HFFc6 (cell line): ENCODE measurements at places on chromosomes 13 and 19. TPM values are rescaled to one million over a fixed set of nuclear protein-coding genes. Genes with fewer than 3 reads are reported as not detected.

DNA sequence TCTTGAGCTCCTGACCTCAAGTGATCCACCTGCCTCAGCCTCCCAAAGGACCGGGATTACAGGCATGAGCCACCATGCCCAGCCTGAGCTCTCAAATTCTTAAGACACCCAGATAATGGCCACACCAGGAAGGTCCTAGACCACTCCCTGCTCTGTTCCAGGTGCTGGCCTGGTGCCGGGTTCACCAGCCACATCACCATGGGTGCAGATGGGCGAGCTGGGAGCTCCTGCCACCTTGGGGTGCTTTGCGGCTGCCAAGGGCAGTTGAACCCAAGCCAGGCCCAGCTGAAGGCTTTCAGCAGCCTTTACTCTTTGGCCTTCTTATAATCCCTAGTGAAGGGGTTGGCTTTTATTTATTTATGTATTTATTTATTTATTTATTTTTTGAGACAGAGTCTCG, 4.9 kb downstream of the HPN start:
- DNase-seq = no peak

- DNase-seq = no peak
Observed at GRCh38 chr19:49398931-49399330, 10.9 kb downstream of the KASH5 start.

The ZNF577 gene
- total RNA-seq = 1.7 to 2.0 TPM (median 1.7 TPM) in 3 replicates

The SLITRK6 gene
- 0.89 to 2.0 TPM (median 1.9 TPM) in 3 replicates for total RNA-seq

GRCh38 chr13:43274881-43275280, 251.5 kb downstream of the DNAJC15 start:
- no peak for DNase-seq

GRCh38 chr13:94236872-94237271, 242.6 kb downstream of the DCT start:
- no peak for DNase-seq

GRCh38 chr13:64206430-64207225, 2791.0 kb upstream of the PCDH20 start:
- DNase-seq = no peak

GRCh38 chr13:107548338-107548737, 667.0 kb downstream of the LIG4 start:
- no peak for DNase-seq

The ZNF573 gene
- total RNA-seq = 6.3 and 8.8 TPM in 2 replicates

The PABPC3 gene
- total RNA-seq = 0.31 to 0.38 TPM (median 0.38 TPM) in 3 replicates

GRCh38 chr13:80340651-80341100, 250 bp downstream of the SPRY2 start:
- peak; percentile 61 for DNase-seq

GRCh38 chr19:10338940-10339339, 484 bp downstream of the ICAM3 start:
- no peak for DNase-seq

DNA sequence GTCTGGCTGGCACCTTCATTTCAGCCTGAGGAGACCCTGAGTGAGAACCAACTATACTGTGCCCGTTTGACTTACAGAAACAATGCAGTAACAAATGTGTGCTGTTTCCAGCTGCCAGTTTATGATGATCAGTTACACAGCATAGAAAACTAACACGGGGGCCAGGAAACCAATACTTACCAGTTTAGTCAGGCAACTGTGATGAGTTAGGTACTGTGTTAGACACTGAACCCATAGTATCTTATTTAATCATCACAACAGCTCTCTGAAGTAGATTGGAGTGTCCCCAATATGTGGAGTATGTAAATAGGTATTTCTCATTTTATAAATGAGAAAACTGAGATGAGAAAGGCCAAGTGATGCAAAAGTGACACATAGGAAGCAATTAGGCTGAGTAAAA, 620.9 kb upstream of the KLF12 start:
- DNase-seq = no peak

The FGF22 gene
- 0.17 TPM in 1 of 2 replicates, not detected in the other for total RNA-seq

The ZNF492 gene
- total RNA-seq = 0.08 to 0.09 TPM in 2 of 3 replicates, not detected in the other

DNA sequence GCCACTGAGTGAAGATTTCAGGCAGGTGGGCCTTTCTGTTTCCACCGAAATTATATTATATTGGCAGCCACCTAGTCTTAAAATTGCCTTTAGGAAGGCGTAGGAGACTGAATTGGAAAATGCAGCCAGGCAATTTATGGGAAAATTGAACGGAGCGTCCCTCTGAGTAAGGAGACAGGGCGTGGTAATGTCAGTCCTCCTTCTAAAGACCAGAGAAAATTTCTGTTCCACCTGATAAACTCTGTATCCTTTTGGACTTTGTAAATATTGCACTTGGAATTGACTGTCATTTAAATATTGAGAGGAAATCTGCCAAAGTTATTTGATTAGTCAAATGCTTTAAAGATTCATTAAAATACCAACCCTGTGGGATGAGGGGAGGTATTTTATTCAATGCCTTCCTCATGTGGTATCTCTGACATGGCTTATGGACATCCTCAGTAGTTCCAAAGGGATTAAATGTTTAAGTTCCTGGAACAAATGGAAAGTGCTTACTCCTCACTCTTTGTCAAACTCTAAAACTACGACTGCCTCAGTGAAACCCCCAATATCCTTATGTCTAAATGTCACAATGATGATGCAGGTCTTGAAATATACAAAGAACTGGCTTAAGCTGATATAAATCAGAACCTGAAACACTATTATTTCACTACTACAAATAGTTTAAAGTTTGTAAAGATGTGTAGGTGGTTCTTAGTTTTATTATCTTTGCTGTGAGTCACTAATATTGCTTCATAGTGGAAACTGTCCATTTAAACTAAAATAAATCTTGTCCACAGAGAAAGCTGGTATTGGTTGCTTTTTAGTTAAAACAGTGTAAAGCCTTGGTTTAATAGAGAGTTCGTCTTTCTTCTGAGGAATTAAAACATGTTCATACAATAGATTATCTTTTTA, 203.2 kb downstream of the FGF14 start:
- no peak for DNase-seq

The ZSCAN4 gene
- total RNA-seq = not detected in 3 replicates

- DNase-seq = no peak
Observed at GRCh38 chr19:50906217-50906616, 5.0 kb downstream of the KLK4 start.

The ELAVL3 gene
- total RNA-seq = not detected in 3 replicates

The ATP1A3 gene
- total RNA-seq = 0.10 and 0.26 TPM in 2 replicates
